ENCODE measurements at places on chromosomes 1 and 21.

GRCh38 chr1:57294177-57294576 lies 129.7 kb downstream of the DAB1 start:
- ATAC-seq: no peak

DNA sequence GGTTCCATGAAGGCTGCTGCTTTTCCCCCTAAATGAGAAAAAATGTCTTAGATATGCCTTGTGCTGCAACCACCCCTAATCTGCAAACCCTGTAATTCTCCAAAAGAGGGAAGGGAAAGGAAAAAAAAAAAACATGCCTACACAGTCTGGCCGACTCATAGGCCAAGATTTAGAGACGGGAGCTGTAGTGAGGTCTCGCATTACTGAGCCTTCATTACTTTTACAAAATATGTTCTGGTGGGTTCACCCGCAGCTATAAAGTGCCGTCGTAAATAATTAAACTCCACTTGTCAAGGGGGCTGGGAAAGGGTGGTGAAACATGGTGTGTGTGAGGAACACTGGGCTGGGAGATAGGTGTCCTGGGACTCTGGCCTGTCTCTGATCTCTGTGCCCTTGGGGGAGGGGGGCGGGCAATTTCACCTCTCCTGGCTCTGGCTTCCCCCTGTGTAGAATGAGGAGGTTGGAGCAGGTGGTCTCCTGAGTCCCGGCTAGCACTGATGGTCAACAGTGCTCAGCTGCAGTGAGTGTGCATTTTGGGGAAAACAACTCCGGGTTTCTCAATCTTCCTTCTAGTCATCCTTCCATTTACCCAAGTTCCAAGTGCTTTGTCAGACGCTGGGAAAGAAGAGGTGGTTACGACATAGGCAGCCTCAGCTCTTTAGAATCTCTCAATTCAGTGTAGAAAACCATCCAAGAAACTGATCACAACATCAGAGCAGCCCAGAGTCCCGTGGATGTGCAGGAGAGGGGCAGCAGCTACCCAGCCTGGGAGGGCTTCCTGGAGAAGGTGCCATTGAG lies 82.3 kb downstream of the ACTL8 start:
- ATAC-seq: no peak

- ATAC-seq: no peak
Observed at GRCh38 chr1:161932668-161933067, 91.0 kb downstream of the OLFML2B start.

DNA sequence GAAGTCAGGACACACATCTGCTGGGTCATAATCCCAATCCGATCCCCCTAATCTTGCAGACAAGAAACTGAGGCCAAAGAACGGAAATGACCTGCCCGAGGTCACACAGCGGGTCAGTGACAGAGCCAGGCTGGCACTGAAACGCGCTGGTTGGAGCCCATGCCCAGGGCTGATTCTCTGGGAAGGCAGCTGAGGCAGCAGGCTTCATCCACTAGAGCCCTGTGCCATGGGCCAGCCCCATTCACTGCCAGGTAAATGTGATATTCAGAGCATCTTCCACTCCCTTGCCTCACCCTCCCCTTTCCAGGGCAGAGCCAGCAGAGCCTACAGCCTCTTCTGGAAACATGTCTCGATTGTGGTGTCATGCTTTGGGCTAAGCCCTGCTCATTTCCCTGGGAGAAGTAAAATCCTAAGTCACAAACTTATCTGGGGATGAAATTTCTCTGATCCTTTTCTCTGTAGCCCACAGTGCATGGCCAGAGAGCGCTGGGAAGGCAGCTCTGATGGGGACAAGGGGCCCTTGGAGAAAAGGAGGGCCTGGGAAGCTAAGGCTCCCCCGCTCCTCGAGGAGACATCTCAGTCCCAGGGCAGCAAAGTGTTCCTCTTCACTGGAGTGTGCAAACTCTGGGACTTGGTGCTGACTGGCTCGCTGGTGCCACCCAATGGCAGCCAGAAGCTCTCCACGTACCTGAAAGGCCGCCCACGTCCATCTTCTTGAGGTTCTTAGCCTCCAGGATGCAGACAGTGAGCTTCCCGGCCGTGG lies 110.4 kb downstream of the SYT2 start:
- ATAC-seq: no peak

GRCh38 chr1:7539769-7540175 lies 231.3 kb upstream of the VAMP3 start:
- no peak for ATAC-seq

DNA sequence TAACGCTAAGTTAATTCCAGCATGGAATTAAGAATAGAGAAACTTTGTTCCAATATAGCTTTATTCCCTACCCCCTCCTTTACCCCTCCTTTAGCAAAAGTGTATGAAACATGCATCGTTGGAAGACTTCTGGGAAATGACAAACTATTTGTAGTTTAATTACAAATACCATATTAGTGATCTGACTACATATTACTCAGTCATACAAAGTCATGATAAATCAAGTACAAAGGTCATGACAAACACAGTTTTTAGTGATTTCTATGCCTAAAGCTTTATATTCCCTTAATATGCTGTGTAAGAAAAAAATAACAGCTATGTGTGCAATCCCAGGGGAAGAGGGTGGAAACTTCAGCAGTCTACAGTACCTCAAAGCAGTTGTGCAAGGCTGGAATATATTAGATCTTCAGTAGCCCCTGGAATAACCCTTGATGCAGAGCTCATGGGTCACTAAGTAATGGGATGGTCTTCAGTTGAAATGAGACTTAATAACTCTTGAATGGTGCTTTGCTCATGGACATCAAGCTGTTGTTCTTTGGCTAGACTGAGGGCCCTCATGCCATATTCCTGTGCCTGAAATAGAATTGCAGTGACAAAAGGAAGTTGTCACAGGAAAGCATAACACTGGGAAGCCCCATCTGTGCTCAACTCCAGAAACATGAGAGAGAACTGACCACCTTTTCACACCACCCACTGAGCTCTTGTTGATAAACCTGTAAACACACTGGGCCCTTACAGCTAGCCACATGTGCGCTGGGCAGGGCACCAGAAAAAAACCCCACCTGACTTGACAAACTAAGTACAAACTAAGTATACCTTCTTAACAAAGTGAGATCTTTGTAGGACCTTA lies 25.3 kb downstream of the ZMYND12 start:
- ATAC-seq: no peak

DNA sequence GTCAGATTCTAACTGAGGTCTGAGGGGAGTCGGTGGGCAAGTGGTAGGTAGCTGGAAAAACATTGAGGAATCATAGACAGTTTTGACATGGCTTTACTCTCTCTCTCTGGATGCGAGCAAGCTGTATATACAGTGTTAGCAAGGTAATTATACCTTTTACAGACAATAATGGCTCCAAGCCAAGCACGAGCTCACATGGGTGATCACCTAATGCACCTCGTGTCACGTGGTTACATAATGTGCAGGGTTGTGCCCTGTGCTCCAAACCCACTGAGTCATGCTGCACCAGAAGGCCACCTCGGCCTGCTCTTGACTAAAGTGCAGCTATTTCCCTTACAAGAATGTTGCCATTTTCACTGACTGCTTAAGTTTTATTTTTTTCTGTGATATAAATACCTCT lies 7.6 kb upstream of the CLCA2 start:
- ATAC-seq: no peak

DNA sequence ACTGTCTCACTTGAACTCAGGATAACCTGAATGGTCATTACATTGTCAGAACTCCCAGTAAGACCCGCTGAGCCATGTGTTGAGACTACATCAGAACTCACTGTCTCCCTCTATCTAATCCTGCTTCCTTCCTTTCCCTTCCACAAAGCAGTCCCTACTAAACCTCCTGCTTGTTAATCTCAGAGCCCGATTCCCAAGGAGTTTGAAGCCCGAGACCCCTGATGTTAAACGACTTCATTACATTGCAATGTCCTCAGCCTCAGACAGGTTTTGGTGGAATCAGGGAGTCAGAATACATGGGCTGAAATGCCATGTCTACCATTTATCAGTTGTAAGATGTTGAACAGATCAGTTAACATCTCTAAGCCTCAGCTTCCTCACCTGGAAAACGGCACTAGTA lies 682.4 kb downstream of the ADGRL2 start:
- no peak for ATAC-seq

DNA sequence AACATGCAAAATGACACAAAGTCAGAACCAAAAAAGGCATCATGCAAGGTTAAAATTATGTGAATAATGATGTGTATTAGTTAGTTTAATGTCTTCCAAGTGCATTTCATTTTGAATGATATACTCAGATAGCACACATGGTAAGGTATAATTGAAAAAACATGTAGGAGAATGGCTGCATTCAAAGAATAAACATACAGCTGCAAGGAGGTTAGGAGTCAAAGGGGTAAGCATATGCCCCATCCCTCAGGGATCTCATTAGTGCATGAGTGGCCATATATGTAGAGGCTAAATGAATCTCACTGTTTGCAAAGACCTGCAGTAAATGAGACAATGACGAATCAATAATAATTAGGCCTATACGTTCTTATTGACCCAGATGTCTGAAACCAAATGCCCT lies 179.7 kb upstream of the HOOK1 start:
- no peak for ATAC-seq

DNA sequence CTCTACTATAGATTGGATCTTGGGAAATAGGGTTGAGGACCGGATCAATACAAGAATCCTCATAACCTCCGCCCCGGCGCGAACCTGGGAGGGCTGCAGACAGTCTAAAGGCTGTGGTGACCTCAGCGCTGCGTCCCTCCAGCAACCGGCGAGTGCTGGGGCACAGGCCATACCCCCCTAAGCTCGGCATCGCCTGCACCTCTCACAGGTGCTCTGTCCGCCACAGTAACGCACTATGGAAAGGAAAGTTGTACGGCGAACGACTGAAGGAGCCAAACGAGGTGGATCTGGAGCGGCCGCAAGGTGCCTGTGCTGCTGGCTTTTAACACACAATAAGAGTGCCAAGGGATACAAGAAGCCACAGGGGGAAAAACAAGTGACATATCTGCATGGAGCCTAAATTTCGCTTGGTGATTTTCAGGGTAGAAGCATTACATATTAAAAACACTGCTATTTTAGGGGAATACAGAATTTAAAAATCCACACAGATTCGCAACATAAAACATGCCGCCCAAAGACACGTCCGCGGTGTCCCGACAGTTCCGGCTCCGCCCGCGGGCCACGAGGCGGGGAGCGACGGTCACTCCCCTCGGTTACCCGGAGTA lies 1.4 kb upstream of the RBM15 start:
- ATAC-seq: no peak

DNA sequence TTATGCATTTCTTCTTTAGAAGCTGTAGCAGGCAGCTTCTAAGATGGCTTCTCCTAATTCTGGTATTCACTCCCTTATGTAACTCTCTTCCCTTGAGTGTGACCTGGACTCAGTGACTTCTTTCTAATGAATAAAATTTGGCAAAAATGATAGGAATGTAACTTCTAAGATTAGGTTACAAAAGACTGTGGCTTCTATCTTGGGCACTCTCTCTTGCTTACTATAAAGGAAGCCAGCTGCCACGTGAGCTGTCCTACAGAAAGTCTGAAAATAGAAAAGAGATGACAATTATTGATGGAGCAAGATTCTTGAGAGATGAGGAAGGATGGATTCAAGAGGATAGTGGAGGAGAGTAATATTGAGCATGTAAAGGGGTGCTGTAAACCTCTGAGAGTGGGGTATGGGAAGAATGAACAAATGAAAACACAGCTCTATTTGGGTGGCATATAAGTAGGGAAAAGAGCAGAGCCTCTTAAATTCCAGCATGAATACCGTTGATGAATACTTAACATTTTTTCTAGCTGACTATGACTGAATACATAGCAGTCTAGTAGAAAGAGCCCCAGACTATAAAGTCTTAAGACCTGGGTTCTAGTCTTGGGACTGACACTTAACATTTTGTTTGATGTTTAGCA lies 5.5 kb downstream of the TSEN15 start:
- ATAC-seq: no peak

DNA sequence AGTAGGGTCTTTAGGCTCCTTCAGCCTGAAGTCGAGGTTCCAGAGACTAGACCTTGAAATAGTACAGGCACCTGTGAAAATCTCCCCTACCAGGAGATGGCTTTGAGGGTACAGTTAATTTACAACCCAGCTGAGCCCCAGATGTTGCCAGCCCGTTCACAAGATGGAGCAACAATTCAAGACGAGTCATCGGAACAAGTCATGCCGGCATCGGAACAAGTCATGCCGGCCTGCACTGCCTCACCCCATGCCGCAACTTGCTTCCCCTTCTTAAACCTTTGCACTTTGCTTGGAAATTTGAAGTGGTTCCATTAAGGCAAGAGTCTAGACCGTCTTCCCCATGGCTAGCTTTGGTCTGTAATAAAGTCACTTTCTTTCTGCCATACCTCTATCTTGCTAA lies 16.0 kb downstream of the HHAT start:
- no peak for ATAC-seq

Measured in activated CD4-positive, CD25-positive, alpha-beta regulatory T cell treated with anti-CD3 and anti-CD28 coated beads, Interleukin-2, amount 50 U/mL, for 24 hours (primary cell).